ENCODE measurements at places on chromosomes 2 and 18. TPM values are rescaled to one million over a fixed set of nuclear protein-coding genes. Genes with fewer than 3 reads are reported as not detected.

DNA sequence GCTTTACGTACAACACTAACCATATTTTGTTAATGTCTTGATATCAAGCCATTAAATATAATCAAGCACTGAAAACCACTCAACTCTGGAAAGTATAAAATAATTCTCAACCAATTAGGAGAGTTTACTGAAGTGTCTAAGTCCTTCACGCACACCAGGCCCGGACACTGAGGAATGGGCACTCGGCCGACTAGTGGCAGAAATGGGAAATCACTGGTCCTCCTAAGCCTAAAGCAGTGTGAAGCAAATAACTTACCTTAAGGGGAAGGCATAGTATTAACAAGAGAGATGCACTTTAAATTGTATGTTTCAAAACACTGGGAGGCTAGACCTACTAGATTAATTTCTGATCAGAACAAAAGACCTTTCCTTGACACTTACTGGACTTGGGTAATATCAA is 45.7 kb downstream of the FAM210A start:
- no peak for DNase-seq

GRCh38 chr2:25505622-25506021 is 163.9 kb upstream of the DNMT3A start:
- DNase-seq: no peak

- DNase-seq: peak; percentile 35
Measured at GRCh38 chr2:38750011-38750890, 910 bp downstream of the SRSF7 start.

The CHRND gene
- total RNA-seq: 7.1 TPM

DNA sequence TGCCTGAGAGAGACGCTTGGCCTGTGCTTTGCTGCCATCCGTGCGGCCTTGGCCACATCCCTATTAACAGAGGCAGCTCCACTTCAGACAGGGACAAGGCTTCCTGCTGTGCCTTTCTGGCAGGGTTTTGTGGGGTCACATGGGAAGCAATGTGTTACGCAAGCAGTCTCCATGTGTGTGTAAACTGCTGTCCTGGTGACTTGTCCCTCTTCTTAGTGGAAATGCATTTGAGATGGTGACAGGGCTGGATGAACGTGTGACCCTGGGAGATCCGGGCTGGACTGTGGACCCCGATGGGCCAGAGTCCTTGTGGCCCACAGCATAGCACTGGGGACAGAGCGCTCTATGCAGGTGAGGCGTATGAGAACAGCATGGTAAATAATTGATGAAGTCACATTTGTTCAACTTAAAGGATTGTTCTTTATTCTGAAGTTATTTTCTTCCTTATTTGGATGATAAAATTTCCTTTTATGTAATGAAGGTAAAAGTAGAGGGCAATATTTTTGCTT is 23.2 kb downstream of the ASB1 start:
- DNase-seq: no peak

The PLA2R1 gene
- 5.3 TPM for total RNA-seq

GRCh38 chr2:207233731-207234130 is 68.0 kb upstream of the KLF7 start:
- DNase-seq: no peak

DNA sequence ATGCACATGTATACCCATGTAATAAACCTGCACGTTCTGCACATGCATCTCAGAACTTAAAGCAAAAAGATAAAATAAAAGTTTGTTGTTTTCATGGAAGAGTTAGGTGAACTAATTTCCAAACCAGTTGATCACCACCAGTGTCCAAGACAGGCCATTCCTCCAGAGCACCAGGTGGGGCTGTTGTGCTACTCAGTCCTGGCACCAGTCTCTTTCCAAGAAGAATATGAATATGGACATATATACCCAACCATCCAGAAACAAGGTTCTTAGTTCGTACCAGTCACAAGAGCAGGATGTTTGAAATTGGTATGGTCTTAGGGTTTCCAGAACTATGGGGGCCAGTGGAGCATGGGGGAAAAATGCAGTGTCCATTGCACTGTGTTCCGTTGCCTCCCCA is 17.2 kb upstream of the TNP1 start:
- peak; percentile 4 for DNase-seq

The GPC1 gene
- 118 TPM for total RNA-seq

- DNase-seq: no peak
Measured at GRCh38 chr18:80191907-80192652, 55.2 kb downstream of the PARD6G start.

DNA sequence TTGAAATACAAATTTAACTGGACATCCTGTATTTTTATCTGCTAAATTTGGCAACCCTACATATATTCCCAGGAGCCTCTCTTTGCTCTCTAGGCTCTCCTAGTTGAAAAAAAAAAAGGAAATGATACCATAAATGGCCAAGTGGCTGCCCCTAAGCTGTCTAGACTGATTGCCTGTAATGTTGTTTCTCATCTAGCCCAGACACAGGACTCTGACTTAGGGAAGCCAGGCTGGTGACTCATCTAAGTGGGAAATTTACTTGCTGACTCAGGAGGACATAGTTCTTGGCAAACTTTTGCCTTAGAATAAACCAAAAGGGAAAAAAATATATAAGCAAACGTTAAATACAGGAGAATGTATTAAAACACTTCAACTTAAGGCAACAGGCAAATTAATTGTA is 14.6 kb upstream of the ITGAV start:
- peak; percentile 98 for DNase-seq

The SH3RF3 gene
- total RNA-seq: 7.4 TPM

DNA sequence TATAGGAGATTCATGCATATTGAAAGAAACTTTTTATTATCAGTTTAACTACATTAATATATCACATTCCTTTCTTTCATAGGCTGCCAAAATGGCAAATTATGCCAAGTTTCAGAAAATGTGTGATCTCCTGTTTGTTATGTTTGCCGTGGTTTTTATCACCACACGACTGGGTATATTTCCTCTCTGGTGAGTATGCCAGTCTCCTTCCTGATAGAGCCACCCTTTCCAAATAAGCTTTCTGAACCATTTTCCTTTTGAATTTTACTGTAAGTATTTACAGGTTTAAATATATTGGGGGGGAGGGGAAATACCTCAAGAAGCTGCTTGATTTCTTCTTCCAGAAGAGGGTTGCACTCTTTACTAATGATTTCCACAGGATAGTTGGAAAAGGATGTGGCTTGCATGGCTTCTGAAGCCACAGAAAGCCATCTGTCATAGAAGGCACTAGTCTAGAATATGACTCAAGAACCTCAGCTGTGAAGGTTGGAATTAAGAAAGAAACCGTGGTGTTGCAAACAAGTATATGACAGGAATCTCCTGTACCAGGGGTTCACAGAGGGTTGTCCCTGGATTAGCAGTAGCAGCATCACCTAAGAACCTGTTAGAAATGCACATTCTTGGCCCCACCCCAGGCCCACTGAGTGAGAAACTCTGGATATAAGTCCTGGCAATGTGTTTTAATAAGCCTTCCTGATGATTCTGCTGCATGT is 84.5 kb upstream of the NOSTRIN start:
- peak; percentile 67 for DNase-seq

- DNase-seq: peak; percentile 85
Measured at GRCh38 chr2:221896505-221897151, 324.5 kb upstream of the EPHA4 start.

The ID2 gene
- 240 TPM for total RNA-seq

DNA sequence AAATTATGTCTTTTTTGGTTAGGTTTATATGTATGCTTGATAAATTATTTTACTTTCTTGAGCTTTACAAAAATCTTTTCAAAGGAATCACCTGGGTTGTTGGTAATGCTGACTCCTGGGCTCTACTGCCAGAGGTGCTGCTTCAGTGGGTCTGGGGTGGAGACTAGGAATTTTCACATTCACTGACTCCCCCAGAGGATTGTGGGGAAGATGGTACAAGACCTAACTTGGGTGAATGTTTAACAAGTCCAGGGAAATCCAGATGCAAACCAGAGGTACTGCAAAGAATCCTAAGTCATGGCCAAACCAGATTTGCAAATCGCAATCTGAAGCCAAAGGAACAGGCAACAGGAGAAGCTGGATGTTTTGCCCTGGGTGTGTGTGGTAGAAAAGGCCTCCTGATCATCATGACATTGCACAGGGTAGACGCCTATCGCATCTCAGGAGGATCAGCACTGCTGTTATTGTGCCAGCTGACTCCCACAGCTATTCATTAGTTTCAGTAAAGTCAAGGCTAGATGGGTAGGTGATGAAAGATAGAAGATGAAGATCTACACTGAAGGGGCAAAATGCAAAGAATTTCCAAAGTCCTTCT is 185.2 kb downstream of the BARD1 start:
- no peak for DNase-seq

The KYNU gene
- 1.5 TPM for total RNA-seq

DNA sequence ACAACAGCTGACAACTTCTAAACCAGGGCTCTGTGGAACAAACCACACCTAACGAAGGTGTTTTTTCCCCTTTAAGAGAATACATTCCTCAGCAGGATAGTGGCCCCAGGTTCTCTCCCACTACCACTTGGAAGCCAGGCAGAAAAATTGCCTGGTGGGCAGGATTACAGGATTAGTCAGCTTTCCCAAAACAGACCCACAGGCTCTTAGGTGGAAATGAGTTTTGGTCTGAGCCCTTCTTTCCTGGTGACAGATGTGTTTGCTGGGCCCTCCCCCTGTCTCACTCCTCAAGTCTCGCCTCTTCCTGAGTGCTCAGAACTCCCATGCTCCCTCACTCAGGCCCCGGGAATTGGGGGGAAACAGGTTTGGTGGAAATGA is 139.4 kb upstream of the HAAO start:
- DNase-seq: no peak

DNA sequence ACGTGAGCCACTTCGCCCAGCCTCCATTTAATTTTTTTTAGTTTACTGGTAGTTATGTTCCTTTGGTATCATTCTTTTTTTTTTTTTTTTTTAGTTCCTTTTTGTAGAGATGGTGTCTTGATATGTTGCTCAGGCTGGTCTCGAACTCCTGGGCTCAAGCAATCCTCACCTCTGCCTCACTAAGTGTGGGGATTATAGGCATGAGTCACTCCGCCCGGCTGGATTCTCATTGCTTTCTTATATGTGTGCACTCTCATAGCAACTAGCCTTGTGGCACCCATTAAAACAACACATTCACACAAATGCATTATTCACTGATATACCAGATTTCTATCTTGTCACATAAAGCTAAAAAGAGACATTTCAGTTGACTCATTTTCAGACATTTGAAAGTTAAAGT is 4.2 kb downstream of the TTC27 start:
- DNase-seq: peak; percentile 61

The TMEFF2 gene
- total RNA-seq: 72.6 TPM

GRCh38 chr2:110854355-110855081 is 122.1 kb downstream of the ACOXL start:
- no peak for DNase-seq

DNA sequence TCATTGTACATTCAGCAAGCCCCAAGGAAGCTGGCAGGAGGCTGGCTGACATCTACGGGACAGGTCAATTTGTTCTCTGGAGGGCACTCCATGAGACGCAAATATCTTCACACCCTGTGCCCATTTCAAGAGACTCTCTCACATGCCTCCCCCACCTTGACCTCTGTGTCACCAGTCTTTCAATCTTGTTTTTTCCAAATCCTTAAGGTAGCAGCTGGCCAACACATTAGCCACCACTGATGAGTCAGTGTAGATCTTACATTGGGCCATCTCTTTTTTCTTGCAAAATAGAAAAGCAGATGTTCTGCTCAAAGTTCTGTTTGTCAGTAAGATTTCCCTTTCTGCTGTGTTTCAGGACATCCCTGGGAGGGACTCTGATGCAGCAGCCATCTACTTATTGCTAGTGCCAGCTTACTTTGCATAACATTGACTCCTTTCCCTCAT is 1.7 kb upstream of the DPP4 start:
- DNase-seq: peak; percentile 96

GRCh38 chr2:218284106-218284811 is 8.0 kb downstream of the TMBIM1 start:
- peak; percentile 84 for DNase-seq

The TDRD15 gene
- total RNA-seq: not detected

DNA sequence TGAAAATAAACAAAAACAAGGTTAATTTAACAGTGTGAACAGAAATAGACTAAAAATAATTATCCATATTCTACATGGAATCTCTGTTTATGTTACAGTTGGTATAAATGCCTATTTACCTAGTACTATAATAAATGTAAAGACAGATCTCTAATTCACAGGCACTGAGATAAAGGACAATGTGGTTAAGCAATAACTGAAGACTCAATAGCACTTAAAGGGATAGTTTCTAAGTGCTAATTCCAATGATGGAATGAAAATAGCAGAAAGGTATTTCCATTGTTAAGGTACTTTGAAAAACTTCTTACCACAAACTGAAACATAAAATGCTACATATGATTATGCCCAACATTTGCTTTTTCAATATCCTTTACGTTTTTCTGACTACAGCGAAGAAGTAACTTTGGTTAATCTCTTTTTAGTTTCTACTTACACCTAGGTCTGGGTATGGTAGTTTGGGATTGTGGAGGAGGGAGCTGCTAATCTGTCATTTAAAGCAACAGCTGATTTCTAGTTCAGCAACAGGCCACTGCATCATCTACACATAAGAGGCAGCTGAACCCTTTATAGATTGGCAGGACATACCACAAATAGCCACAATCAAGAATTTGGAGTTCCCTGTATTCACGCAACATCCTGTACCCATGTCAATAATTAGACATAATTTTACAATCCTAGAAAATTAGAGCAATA is 27.2 kb downstream of the MAP4K3 start:
- DNase-seq: peak; percentile 73

DNA sequence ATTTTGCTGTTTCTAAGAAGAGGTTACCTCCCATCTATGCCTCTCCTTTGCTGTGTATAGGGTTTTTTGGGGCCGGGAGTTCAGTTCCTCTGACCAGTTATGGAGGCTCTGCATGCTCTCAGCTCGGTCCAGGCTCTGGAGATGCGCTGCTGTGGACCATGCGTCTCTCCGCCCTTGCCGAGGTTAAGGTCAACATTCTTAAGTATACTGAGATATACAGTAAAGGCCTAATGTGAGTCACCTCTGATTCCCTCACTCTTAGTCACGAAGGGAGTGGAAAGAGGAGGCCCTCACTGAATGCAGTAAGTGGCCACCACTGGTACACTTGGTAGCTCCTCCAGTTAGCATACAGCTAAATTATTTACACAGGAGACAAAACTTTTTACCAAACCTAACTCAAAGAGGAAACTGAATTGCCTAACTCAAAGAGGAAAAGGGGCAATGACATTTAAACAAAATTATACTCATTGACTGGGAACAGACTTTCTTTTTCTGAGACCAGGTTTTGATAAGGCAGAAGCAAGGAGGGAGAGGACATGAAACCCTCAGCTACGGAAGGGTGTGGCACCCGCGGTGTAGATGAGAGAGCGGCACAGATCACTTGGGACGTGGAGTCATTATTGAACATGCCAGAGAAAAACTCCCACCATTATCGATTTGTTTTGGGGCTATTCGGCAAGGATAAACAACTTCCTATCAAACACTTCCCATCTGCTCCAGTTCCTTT is 98.7 kb downstream of the COPS8 start:
- DNase-seq: peak; percentile 47

The C2orf69 gene
- total RNA-seq: 23.2 TPM

- DNase-seq: no peak
Measured at GRCh38 chr2:9895669-9896590, 52.7 kb downstream of the TAF1B start.

- no peak for DNase-seq
Measured at GRCh38 chr2:80380736-80381135, 76.2 kb upstream of the LRRTM1 start.

The E2F6 gene
- 21.9 TPM for total RNA-seq

The HAT1 gene
- 87.5 TPM for total RNA-seq

Data from LHCN-M2 (cell line).